ENCODE measurements at places on chromosomes 1 and 21.

DNA sequence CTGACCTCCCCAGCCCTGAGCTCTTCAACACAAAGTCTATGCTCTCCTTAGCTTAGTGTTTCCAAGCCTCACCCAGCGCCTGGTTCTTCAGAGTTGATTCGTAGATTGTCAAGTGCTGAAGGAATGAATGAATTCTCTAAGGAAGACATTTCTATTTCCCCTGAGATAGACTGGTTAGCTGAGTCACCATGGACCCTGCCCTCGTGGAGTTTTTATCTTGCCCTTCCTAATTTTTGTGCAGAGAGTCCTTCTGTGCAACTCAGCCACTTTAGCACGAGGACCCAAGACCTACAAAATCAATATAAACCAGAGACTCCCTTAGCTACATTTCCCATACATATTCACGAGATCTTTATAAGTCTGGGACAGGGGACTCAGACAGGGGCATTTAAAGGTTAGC, 2.6 kb upstream of the CD244 start:
- no peak for DNase-seq

GRCh38 chr1:64940025-64940424, 26.3 kb downstream of the JAK1 start:
- no peak for DNase-seq

DNA sequence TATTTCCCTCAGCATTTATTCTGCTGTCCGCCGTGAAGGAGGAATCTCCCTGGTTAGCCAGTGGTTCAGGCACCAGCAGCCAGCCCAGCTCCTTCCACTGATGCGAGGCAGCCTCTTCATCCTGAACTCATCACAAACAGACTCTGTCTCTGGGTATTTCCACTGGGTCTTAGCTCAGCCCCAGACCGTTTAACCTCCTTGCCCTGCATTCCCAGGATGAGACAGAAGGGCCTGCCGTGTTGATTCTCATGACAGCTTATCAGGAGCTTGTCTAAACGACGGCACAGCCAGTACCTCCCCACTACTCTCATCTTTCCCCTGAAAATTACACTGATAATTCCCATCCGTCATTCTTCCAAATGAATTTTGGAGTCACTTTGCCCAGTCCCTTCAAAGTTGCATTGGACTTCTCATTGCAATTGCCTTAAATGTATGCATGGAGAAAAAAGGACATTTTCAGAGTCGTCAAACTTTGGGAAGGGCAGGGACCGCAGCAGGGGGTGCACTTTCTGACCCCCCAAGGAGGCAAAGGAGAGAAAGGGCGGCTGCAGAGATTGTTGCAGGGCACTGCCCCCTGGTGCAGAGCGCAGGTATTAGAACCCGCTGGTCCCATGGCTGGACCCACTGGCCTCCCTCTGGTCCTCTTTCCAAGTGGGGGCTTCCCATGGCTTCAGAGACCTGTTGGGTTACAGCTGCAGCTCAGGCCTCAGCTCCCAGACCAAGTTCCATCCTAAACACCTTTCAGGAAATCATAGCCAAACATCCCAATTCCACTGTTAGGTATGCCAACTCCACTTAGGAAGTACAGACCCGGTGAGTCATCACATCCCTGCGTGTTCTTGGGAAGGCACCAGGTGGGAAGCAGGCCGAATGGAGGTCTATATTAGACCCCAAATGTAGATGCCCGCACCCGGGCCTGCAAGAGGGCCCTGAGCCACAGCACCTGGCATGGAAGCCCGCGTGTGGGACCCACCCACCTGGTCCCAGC, 3.7 kb upstream of the MEGF6 start:
- DNase-seq = no peak

DNA sequence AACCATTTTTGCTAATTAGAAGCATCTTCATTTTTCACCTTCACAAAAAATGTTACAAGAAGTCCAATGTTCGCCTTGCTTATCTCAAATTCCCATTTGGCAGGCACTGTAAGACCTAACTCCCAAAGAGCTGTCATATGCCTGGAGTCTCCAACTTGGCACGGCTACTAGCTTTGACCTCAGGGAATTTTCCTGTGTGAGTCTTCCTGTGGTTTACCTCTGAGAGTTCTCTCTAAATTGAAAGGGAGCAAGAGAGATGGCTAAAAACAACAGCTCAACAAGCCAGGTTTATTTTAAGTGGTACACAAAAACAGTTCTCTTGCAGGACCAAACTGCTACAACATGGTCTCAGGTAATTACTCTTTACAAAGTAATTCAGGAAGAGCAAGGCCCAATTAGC, 756.0 kb upstream of the ADGRL2 start:
- no peak for DNase-seq

All from activated T-cell treated with anti-CD3 and anti-CD28 coated beads for 48 hours (primary cell).